ENCODE measurements at places on chromosomes 6 and 20.

DNA sequence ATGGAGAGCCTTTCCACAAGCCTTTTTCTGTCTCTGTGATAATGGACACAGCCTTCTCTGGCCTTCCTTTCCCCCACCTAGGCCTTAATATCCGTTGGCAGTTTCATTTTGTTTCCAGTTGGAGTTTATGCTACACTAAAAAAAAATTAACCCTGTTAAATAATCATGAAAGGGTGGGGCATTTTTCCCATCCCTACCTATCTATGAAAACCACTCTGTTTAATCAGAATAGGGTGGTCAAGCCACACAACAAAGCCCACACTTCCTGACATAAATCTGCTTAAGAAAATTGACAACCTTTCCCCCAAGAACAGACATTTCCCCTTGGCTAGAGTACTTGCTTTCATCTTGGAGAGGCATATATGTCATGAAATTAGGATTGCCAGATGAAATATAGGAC is 14.2 kb downstream of the TXLNB start:
- DNase-seq, result no peak

DNA sequence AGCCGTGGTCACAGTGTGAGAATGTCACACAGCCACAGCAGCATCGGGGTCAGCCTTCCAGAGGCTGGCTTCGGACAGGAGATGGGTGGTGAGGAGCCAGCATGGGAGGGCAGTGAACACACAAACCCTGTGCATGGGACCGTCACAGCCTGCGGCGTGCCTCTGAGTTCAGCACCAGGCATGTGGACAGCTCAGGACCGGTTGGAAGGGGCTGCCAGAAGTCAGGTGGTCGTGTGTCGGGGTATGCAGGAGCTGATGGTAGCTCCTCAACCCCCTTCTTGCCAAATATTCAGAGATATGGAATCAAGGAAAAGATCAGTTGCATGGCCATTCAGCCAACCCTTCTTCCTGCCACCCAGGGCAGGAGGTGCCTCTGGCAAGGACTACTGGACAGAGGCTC is 28.2 kb downstream of the MYT1 start:
- DNase-seq, result no peak

GRCh38 chr6:45959534-45960145 is 56.0 kb downstream of the CLIC5 start:
- DNase-seq, result peak; percentile 50

- DNase-seq, result no peak
Observed at GRCh38 chr6:6217855-6218758, 102.4 kb downstream of the F13A1 start.

GRCh38 chr20:2604506-2604835 is 48.0 kb upstream of the NOP56 start:
- DNase-seq, result no peak

- DNase-seq, result no peak
Observed at GRCh38 chr6:4668271-4669179, 107.7 kb upstream of the CDYL start.
